ENCODE measurements at places on chromosomes 11 and 22. TPM values are rescaled to one million over a fixed set of nuclear protein-coding genes. Genes with fewer than 3 reads are reported as not detected.

CRYBB3 gene
- total RNA-seq: not detected

MYBPC3 gene
- not detected for total RNA-seq

OR2AG2 gene
- total RNA-seq: 0.08 TPM

TRIM51 gene
- total RNA-seq: not detected

CRYBA4 gene
- not detected for total RNA-seq

TP53I11 gene
- 17.3 TPM for total RNA-seq

LRRC74B gene
- total RNA-seq: not detected

CALCB gene
- total RNA-seq: not detected

PRDM11 gene
- 4.6 TPM for total RNA-seq

TP53AIP1 gene
- total RNA-seq: not detected

FXYD2 gene
- not detected for total RNA-seq

SLC16A8 gene
- 0.15 TPM for total RNA-seq

DEFB131B gene
- not detected for total RNA-seq

ZBTB16 gene
- 0.12 TPM for total RNA-seq

CCDC134 gene
- 4.0 TPM for total RNA-seq
